ENCODE measurements at places on chromosomes 7 and 10.

GRCh38 chr10:53315709-53316108 is 543.1 kb upstream of the MBL2 start:
- DNase-seq: no peak

- DNase-seq: no peak
Observed at GRCh38 chr10:116715839-116716377, 26.5 kb downstream of the HSPA12A start.

GRCh38 chr7:19491821-19492452 is 216.9 kb downstream of the POLR1F start:
- DNase-seq: no peak

- no peak for DNase-seq
Observed at GRCh38 chr7:101854084-101854865, 36.8 kb downstream of the CUX1 start.

- DNase-seq: no peak
Observed at GRCh38 chr7:149774237-149775175, 1.1 kb upstream of the ZNF467 start.

DNA sequence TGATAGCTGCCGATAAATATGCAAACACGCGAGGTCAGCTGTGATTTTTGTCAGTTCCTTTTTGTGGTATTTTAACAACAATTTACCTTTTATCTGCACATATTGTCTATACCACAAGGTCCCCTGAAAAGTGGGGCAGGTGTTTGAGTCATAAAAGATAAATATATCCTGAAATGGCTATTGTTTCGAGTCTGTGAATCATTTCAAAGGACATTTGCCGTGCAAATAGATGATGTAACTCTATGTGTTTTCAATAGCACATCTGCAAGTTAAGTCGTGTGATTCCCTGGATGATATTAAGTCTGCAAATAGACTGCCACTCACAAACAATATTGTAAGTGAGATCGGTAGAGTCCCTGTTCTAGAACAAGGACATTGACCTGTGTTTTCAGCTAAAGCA is 193.0 kb upstream of the PITRM1 start:
- DNase-seq: no peak

DNA sequence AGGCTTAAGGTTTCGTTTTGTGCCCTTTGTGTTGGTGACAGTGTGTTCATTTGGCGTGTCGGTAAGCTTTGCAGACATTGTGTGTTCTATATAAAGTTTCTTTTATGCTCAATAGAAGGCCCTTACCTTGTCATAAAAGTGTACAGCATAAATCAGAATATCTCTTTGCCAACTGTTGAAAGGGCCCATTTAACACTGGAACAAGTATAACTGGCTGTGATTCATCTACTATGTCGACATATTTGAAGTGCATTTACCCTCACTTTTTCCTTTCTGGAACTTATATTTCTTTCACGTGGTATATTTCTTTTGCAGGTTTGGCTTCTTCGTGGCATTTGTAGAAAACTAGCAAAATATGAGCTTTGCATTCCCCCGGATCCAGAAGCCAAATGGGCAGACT is 32.7 kb downstream of the EEPD1 start:
- DNase-seq: no peak
